Esophagus squamous epithelium (tissue), 5 donors: ENCODE measurements at places on chromosomes 2 and 18.

- no peak for DNase-seq
These were observed 358.5 kb downstream of the ALK start for GRCh38 chr2:29562896-29563295.

DNA sequence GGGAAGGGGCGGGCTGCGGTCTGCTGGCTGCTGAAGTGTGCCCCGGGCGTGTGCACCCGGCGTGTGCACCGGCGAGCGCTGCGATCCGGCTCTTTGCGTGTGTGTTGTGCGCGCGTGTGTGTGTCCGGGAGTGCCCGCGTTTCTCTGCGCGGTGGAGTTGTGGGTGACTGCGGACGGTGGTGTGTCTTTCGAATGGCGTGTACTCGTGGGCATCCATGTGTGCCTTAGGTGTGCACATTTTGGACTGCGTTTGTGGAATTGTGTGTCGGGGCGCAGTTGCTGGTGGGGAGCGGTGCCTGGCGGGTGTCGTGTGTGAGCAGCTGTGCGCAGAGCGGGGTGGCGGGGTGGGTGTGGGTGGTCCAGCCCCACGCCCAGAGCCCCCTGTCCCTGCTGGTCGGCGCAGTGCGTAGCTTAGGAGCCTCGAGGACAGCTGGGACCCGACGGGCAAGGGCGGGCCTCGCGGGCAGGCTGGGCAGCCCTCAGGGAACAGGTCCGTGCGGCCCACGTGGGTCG, 533 bp downstream of the HPCAL1 start:
- no peak for DNase-seq

- no peak for DNase-seq
These were observed 201.8 kb upstream of the GALNT5 start for GRCh38 chr2:157055660-157056199.

- no peak for DNase-seq
These were observed 81.7 kb downstream of the COL4A4 start for GRCh38 chr2:227082286-227082685.

GRCh38 chr2:68800027-68800401, 65.4 kb downstream of the ARHGAP25 start:
- DNase-seq: no peak

GRCh38 chr18:8978394-8978793, 124.1 kb upstream of the NDUFV2 start:
- no peak for DNase-seq

DNA sequence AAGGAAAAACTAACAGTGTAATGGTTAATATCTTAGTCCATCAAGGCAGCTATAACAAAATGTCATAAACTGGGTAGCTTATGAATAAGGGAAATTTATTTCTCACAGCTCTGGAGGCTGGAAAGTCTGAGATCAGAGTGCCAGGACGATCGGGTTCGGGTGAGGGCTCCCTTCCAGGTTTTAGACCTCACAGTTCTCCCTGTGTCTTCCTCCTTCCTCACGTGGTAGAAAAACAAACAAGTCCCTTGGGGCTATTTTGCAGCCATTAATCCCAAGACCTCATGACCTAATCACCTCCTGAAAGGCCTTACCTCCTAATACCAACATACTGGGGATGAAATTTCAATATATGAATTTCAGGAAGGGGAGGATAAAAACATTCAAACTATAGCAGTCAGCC, 455.9 kb downstream of the CNTNAP5 start:
- no peak for DNase-seq

DNA sequence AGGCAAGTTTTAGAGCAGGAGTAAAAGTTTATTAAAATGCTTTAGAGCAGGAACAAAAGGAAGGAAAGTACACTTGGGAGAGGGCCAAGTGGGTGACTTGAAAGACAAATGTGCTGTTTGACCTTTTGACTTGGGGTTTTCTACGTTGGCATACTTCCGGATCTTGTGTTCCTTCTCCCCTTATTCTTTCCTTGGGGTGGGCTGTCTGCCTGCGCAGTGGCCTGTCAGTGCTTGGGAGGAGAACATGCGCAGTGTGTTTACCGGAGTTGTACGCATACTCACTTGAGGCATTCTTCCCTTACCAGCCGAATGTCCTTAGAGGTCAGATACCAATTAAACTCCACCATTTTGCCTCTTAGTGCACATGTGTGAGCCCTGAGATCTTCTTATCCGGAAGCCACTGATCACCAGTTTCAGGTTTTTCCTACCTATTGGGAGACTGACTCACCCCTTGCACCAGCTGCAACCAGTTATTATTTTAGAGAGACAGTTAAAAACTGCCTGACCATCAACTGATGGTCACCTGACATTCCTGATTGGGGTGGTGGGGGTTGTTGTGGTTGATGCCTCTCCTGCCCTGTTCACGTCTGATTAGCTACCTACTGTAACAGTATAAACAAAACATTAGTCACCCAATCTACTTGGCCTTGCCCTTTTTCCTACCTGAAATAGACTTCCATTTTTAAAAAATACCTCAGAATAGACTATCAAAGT, 67.5 kb downstream of the NYAP2 start:
- DNase-seq: no peak
